CD4-positive, alpha-beta T cell treated with Interleukin-4 for 4 hours (primary cell): ENCODE measurements at places on chromosomes 2 and 18.

- no peak for DNase-seq
Measured at GRCh38 chr2:40457837-40458236, 5.9 kb upstream of the SLC8A1 start.

DNA sequence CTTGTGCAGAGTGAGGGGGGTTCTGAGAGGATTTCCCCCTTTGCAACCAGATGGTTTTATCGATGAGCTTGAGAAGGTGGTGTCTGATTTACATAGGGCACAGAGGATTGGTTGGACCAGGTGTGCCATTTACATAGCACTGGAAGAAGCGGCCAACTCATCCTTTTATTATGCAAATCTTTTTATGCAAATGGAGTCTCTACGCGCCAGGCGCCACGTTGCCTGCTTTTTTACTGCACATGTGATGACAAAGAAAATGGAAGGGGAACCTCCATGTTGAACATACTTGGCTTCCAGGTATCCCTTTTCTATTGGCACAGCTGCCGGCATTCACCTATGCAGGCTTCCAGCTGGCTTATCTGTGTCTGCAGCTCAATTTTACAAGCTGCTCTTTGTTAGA lies 18.4 kb upstream of the TXNL4A start:
- no peak for DNase-seq

GRCh38 chr2:20514596-20515269 lies 67.9 kb downstream of the RHOB start:
- DNase-seq = no peak

DNA sequence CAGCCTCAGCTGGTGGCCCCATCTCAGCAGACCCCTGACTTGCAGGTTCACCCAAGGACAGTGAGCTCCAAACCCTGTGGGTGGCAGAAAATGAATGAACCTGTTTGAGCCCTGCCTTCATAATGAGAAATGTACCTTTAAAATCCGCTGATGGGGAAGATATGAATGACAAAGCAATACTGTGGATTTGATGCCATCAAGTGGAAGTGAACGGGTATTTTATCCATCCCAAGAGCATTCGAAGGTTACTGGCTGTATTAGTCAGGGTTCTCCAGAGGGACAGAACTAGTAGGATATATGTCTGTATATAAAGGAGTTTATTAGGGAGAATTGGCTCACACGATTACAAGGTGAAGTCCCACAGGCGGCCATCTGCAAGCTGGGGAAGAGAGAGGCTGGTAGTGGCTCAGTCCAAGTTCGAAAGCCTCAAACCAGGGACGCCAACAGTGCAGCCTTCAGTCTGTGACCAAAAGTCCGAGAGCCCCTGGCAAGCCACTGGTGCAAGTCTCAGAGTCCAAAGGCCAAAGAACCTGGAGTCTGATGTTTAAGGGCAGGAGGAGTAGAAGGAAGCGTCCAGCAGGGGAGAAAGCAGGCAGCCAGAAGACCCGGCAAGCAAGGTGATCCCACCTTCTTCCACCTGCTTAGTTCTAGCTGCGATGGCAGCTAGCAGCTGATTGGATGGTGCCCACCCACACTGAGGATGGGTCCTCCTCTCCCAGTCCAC lies 32.1 kb downstream of the TOGARAM2 start:
- DNase-seq = no peak
